ENCODE measurements at places on chromosomes 2 and 18. TPM values are rescaled to one million over a fixed set of nuclear protein-coding genes. Genes with fewer than 3 reads are reported as not detected.

AKAIN1 gene
- total RNA-seq: not detected

MOGAT1 gene
- not detected for total RNA-seq

ESPNL gene
- total RNA-seq: 0.53 TPM

LYG2 gene
- not detected for total RNA-seq

KIF1A gene
- 1.2 TPM for total RNA-seq

CRYGC gene
- not detected for total RNA-seq

CRYGD gene
- total RNA-seq: not detected

CDH19 gene
- not detected for total RNA-seq

NEU2 gene
- total RNA-seq: not detected

NABP1 gene
- 36.7 TPM for total RNA-seq

TDRD15 gene
- total RNA-seq: not detected

DARS1 gene
- 49.6 TPM for total RNA-seq

TXNDC2 gene
- not detected for total RNA-seq

GKN1 gene
- total RNA-seq: not detected

CYP27C1 gene
- 1.9 TPM for total RNA-seq

ALK gene
- not detected for total RNA-seq

RAD51AP2 gene
- total RNA-seq: not detected

CNDP1 gene
- total RNA-seq: not detected

NEU4 gene
- 0.29 TPM for total RNA-seq

RNF125 gene
- 1.6 TPM for total RNA-seq

All from glomerular endothelial cell (primary cell).